ENCODE measurements at places on chromosomes 7 and 10.

DNA sequence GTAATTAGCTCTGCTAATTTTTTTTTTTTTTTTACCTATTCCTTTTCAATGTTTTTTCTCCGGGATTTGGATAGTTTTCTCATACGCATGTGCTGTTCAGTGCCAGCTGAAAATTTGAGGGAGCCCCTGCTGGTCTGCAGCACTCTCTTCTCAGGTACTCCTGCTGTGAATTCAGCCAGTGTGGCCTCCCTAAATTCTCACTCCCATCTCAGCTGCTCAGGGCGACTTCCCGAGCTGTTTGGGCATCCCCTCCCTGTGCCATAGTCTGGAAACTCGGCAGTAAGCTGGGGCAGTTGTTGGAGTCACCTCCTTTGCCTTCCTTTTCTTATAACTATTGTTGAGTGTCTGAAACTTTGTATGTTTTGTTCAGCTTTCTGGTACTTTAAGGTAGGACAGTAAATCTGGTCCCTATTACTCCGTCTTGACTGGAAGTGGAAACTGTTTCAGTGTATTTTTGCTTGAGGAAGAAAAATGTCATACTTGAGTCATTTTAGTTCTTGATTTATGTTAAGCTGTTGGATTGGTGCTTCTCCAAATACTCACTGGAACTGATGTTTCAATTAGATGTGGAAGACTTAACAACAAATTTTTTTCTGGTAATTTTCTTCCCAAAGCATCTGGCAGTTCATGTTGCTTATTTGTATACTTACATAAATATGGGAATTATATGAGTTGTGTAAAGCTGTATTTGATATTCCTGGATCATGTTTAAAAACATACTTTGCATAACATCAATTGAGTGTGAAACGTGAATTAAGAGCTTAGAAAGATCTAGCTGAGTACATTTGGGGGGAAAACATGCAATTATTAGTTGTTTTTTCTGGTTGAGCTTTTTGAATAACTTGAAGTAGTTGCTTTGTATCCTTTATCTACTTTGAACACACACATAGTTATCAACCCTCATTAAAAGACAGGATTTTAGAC, 33.7 kb downstream of the MINPP1 start:
- no peak for DNase-seq
- no peaks in the 10 kb centered on the region for H3K4me1 ChIP-seq
- peak overlapping the region; percentile 14 for H3K27ac ChIP-seq

- DNase-seq = no peak
- peaks cover 41% of the 10 kb centered on the region for H3K4me1 ChIP-seq
- no peaks in the 10 kb centered on the region for H3K36me3 ChIP-seq
- no peaks in the 10 kb centered on the region for H3K27me3 ChIP-seq
- peak overlapping the region; percentile 87 for H3K4me3 ChIP-seq
- peak overlapping the region; percentile 77 for H3K27ac ChIP-seq
Observed at GRCh38 chr10:70232155-70232858, 922 bp downstream of the PPA1 start.

GRCh38 chr10:99941942-99942820, 67.6 kb downstream of the DNMBP start:
- H3K27ac ChIP-seq = no peak overlapping the region
- no peak overlapping the region for H3K4me3 ChIP-seq
- H3K36me3 ChIP-seq = no peaks in the 10 kb centered on the region
- no peak for DNase-seq
- H3K27me3 ChIP-seq = no peaks in the 10 kb centered on the region
- peaks cover 44% of the 10 kb centered on the region for H3K4me1 ChIP-seq

DNA sequence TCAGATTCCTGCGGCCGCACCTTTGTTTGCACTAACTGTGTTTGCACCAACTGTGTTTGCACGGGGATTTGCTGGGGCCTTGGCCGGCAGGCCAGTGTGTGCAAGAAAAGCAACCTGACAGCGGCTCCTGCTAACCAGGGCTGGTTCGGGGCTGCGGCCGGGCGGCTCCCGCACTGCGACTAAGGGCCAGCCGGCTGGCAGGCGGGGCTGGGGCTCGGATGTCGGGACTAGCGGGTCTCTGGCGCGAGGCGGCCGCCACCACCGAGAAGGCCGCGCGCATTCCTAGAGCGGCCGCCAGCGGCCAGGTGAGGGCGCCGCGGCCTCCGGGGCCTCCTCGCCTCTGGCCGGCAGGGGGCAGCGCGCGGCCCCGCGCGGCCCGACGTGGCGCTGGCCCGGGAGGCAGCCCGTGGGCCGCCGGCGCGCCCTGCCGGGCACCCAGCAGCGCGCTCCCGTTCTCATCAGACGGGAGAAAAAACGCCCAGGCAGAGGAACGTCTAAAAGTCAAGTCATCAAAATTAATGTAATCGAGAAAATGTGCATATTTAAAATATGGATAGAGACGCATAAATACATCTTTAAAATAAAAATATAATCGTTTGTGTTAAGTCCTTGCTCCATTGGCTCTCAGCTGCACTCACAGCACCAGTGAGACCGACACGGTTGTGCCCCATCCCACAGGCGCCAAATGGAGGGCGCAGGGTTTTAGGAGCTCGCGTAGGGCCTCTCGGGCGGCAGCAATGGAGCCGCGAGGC, 38.5 kb downstream of the ZNF777 start:
- peaks cover 6% of the 10 kb centered on the region for H3K4me1 ChIP-seq
- H3K36me3 ChIP-seq = no peaks in the 10 kb centered on the region
- no peaks in the 10 kb centered on the region for H3K27me3 ChIP-seq
- peak overlapping the region; percentile 40 for H3K4me3 ChIP-seq

All from vagina (tissue), 2 donors.